NCI-H2081 (cell line): ENCODE measurements at places on chromosomes 5 and 9.

GRCh38 chr9:83284746-83285145 is 221.8 kb upstream of the RASEF start:
- DNase-seq = no peak

- no peak for DNase-seq
Observed at GRCh38 chr5:151016700-151017099, 3.7 kb upstream of the GPX3 start.

DNA sequence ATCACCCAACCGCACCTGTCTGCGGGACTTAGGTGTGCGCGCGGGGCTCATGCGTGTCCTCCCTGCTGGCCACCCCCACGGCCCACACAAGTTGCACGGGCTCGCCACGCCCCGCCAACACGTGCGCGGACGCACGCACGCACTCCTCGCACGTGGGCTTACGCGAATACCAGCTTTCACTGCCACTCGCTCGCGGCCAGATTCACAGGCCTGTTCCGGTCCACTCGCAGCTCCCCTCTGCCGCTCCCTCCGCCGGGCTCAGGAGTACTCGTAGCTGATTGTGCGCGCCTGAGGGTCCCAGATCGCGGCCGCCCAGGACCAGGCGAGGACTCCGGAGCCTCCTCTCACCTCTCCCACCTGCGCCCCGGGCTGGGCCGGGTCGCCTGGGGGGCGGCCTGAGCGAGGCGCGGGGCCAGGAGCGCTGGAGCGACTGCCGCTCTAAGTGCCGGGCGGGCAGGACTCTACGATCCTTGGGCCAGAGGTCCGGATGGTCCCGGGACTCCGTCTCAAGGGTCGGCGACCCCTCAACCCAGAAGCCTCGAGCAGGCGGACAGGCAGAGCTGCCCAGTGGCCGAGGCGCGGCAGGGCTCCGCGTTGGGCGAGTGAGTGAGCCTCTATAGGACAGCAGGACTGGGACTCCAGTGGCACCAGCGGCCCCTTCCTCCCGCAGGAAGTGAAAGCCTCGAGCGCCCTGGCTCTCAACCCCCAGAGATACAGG is 3.4 kb downstream of the PCDHGC5 start:
- no peak for DNase-seq

DNA sequence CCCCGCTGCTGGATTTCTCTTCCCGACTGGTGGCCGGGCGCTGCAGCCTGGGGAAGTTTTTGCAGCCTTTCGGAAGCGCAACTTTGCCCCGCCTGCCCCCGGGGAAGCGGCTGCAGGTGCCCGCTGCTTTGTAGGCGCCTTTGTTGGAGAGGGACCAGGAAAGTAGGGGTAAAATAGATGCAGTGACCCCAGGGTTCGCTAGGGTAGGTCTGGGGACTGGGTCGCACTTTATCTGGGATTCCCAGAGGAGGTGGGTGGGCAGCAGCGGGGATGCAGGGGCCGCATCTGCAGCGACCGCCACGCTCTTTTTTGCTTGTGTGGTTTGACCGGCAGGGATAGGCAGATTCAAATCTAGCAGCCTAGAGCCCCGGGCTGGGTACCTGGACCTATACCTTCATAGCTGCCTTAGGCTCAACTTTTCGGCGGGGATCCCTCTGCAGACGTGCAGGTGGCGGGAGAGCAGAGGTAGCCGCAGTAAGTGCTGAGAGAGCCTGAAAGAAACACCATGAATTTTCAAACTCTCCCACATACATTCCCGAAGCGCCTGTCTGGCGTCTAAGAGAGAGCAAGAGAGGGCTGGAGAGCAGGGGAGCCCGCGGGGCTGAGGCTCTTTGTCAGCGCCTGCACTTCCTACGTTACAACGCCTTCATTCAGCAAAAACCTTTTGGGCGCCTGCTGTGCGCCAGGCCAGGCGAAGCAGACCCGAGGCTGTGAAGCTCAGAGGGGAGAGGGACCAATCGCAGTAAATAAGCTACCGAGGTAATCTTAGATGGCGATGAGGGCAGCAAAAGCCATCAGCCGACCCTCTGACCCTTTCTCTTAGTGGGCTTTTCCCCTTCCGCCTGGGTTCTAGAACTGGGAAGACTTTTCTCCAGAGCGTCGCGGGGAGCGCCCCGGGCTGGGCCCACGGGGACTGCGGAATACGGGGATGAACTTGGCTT is 642 bp downstream of the SV2C start:
- peak; percentile 11 for DNase-seq

GRCh38 chr5:58505971-58506640 is 14.9 kb downstream of the GAPT start:
- DNase-seq = no peak

DNA sequence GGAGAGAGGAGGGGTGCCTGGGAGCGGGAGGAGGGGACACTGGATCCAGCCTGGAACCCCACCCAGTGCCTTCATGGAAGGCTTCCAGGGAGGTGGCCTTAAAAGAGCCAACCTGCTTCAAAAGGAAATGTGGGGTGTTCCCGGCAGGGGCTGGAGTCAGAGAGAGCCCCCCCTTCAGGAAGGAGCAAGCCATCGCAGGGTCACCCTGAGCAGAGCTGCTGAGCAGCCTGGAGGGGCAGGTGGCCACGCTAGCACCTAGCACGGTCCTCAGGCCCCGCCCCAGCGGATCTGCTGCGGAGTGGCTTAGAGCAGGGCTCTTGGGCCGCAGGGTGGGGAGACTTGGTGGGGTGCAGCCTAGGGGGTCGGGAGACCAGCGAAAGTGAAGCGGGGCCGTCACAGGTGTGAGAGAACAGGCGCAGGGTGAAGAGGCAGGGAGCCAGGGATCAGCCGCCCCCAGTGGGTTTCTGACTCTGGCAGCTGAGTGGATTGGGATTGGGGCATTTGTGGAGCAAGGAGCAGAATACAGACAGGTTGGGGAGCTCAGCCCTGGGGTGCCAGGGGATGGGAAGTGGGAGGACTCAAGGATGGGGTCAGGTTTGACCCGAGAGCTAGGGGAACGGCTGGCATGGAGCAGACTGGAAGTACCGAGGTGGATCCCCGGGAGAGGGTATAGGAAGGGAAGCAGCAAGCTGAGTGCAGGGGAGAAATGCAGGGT is 1.5 kb downstream of the LCN2 start:
- no peak for DNase-seq

DNA sequence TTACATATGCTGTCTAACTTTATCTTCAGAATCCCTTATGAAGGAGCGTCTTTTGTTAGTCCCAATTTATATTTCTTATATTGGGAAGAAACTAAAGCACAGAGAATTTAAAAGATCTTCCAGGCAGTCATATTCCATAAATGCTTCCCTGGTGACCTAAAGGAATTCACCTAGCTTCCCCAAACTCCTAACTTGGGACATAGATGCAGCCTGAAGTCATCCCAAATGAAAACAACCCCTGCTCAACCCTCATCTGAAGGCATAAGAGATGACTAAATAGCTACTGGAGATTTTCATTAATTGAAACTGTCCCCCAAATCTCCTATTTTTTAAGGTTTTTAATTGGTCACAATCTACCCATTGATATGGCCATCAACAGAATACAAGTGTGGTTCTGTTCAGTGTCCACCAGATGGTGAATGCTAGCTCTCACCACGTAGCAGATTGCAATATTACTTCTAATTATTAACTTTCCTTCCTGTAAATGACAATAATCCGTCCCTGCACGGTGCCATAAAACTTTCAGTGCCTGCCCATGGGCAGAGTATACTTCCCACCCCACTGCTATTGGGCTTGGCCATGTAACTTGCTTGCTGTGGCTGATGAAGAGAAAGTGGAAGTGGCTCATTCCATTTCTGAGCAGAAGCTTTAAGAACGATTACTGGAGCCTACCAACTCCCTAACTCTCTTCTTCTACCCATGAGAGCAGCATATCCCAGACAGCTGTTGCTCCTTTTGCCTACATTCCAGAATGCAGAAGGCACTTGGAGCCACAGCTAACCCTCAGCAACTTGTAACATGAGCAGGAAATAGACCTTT is 18.7 kb downstream of the PRUNE2 start:
- DNase-seq = no peak

GRCh38 chr5:52769061-52769460 is 18.7 kb upstream of the ITGA1 start:
- no peak for DNase-seq

- DNase-seq = no peak
Observed at GRCh38 chr5:51691538-51692079, 308.4 kb downstream of the ISL1 start.

GRCh38 chr5:40046792-40047191 is 622.0 kb upstream of the DAB2 start:
- DNase-seq = no peak

- no peak for DNase-seq
Observed at GRCh38 chr9:86667307-86667706, 280.0 kb downstream of the GAS1 start.

- no peak for DNase-seq
Observed at GRCh38 chr5:159510282-159510681, 180.0 kb upstream of the IL12B start.

GRCh38 chr5:142686210-142686734 is 382 bp upstream of the FGF1 start:
- no peak for DNase-seq
